Right ventricle myocardium inferior (tissue), 1 donor: ENCODE measurements at places on chromosomes 12 and 14. TPM values are rescaled to one million over a fixed set of nuclear protein-coding genes. Genes with fewer than 3 reads are reported as not detected.

The NOS1 gene
- total RNA-seq: 0.11 TPM

The TGFB3 gene
- 29.5 TPM for total RNA-seq

The TMPRSS12 gene
- total RNA-seq: not detected

The RAD51AP1 gene
- total RNA-seq: 1.5 TPM

The VRTN gene
- total RNA-seq: not detected

The ACRBP gene
- total RNA-seq: 1.2 TPM

The NEUROD4 gene
- total RNA-seq: not detected

The MUCL1 gene
- not detected for total RNA-seq

The RFLNA gene
- total RNA-seq: 0.19 TPM

The GNB3 gene
- 4.0 TPM for total RNA-seq

The GSG1 gene
- total RNA-seq: not detected

The RFX4 gene
- total RNA-seq: not detected

The RNASE13 gene
- total RNA-seq: not detected

The KRT2 gene
- total RNA-seq: not detected

The PLEKHH1 gene
- 7.3 TPM for total RNA-seq

The AMN gene
- 0.14 TPM for total RNA-seq

The CINP gene
- 31.1 TPM for total RNA-seq
